Activated CD8-positive, alpha-beta memory T cell treated with anti-CD3 and anti-CD28 coated beads for 24 hours (primary cell): ENCODE measurements at places on chromosomes 2 and 18.

- DNase-seq, result no peak
Observed at GRCh38 chr18:9133225-9133624, 3.4 kb upstream of the ANKRD12 start.

DNA sequence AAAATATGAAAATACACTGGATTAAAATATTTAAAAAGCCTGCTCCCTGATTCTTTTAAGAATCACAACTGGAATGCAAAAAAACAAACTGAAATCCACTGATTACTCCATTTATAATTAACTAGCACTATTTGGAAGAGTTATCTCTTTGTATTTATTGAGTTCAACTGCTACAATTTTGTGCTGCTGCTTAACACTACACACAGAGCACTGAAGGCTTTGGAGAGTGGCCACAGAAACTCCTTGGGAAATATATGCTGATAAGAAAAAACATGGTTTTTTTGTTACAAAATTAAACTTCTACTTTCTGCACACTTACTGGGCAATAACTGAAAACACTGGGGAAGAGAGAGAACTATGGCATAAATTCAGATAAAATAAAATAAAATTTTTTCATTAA, 19.8 kb upstream of the BZW1 start:
- DNase-seq, result no peak

DNA sequence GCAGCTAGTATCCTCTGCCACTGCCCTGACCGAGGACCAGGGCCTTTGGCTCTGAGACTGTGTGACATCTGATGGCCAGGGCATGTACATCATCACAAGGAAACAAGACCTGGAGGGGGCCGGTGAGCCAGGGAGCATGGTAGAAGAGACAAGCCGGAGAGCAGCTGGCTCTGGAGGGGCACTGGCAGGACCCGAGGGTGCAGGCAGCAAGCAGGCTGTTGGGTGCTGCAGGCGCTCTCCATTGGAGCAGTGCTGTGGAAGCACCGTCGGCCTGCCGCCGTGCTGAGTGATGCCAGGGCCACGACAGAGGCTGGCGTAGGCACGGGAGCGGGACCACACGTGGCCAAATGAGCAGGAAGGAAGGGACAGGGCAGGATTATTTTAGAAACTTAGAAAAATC, 335.2 kb downstream of the GBX2 start:
- DNase-seq, result no peak

DNA sequence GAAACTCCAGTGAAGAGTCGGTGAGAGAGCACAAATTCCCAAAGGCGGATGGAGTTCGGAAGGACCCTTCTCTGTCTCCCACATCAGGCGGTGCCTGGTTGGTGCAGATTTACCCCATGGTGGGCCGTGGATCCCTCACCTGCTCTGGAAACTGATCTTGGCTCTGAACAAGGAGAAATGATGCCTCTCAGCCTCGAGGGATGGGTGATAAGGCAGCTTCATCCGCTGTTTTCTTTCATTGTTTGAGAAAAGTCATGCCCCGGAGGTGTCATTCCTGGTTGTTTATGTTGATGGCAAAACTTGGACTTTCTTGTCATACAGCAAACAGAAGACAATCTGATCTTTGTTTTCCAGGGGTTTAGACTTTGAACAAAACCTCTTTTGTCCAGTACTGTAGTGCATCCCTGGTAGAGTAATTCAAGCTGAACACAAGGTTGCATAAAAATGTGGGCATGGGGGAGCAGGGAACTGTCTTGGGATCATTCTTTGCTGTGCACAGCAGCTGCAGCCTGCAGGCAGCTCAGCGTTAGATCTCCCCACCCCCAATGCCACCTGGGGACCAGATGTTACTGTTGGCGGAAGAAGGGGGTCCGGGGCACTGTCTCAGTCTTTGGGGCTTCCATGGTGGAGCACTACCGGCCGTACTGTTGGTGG, 81.3 kb downstream of the NFATC1 start:
- DNase-seq, result no peak

DNA sequence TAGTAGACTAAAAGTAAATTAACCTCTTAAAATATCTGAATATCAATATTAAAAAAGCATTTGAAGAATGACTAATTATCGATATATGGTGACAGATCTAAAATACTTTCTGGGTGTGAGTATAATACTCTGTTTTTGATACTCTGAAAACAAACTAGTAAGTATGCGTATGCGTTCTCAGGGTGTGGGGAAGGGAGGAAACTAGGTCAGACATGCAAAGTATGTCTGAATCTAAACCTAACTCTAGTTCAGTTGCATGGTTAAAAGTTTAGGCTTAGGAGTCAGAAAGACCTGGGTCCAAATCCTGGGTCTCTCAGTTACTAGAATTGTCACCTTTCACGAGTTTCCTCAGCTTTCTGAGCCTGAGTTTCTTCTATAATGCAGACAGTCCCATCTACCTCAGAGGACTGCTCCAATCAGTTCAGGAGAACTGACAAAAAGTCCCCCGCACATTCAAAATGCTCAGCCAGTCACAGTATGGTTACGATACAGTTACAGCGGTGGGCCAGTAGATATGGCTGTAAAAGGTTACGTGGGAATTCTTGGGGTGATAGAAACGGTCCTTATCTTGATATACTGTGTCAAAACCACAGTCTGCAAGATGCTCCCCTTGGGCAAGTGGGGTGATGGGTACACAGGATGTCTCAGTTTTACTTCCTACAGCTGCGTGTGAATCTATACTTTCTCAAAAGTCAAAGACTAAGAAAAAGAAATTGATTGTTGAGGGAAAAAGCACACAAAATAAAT, 29.2 kb downstream of the UNC50 start:
- peak; percentile 69 for DNase-seq

GRCh38 chr2:224432003-224432579, 30.2 kb upstream of the FAM124B start:
- DNase-seq, result no peak

DNA sequence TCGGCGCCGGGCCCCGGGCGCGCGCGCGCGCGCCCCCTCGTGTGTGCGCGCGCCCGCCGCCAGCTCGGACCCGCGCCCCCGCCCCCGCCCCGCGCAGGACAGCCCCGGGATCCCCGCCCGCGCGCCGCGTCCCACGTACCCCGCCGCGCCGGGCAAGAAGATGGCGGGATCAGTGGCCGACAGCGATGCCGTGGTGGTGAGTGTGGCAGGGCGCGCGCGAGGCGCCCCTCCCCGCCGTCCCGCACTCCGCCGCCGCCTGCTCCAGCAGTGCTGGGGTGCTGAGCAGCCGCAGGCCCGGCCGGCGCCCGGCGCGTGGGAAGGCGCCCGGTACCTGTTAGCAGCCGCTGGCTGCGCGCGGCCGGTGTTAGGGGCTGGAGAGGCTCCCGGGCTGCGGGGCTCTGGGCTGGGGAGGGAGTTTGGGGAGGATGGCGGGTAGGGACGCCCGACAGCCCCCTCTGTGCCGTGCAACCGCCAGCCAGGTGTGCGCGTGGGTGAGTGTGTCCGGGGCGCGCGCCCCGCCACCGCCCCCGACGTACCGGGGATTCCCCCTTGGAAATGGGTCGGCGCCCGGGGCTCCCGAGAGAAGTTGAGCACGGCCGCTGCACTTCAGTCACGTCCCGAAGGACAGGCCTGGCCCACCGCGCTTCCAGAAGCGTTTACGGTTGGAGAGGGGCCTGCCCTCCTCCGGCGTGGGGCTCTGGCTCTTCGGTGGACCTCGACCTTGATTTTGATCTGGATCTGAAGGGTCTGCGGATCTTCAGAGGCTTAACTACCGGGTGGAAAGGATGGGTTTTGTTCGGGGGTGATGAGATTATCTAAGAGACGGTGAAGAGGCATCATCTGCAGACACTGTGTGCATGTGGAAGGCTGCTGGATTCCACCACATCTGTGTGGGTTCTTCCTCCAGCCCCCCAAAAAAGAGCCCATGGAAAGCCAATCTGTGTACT, 697 bp downstream of the LGALSL start:
- no peak for DNase-seq

DNA sequence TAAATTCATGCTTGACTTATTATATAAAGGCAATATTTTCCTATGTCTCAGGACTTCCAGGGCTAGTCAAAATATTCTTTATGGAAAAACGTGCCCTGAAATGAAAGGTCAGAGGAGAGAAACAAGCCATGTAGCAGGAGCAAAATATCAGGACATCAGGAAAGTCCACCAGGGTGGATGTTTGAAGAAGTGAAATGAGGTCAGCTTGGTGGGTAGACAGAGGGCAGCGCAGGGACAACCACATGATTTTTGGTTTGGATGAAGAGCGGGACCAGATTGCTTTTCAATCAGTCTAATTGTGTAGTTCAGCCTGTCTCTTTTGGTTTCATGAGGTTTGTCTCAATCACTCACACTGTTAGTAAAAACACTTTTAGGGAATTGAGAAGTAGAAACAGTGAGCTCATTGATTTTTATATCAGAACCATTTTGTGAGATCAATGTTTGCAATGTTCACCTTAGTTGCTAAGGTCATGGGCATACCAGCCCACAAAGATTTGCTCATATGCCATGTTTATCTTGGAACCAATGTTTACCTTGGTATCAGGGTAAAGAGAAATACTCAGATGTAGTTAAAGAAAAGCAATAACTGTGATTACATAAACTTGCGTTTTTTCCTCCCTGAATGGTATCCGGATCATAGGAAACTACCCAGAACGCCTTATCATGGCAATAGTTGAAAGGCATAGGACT, 32.1 kb downstream of the GKN2 start:
- DNase-seq, result no peak

DNA sequence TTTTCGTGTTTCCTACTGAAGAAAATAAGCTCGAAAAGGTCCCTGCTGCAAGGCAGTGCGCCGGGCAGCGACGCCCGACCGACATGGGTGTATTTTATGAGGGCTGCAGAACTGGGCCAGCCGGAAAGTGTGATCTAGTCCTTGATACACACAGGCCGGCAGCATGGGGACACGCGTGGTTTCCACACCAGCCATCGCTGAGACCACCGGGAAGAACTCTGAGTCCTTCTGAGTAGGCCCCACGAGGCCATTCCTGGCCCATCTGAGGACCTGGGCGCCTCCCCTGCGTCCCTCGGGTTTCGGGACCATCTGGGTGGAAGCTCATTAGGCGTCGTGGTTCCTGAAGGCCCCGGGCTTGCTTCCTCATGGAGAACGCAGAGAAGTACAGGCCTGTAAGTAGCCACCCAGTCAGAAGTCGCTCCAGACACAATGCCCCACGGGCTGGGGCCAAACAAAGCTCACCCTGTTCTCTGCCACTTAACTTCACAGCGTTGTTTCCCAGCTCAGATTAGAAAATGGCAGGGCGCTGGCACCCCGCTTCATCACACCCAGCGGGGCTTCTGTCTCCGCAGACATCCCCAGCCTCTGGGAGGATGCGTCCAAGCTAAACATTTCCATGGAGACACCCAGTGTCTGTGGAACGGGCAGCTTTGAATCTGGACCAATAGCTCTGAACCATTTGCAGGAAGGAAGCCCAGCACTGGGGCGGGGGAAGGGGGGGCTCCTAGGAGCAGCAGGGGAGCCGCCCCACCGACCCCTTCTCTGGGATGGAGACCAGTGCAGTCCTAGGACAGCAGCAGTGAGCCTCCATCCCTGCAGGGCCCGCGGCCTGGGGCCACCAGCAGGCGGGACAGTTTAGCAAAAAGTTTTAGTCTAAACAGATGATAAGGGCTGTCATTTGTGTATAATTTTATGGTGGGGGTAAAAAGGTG, 2.4 kb downstream of the NFATC1 start:
- DNase-seq, result no peak

DNA sequence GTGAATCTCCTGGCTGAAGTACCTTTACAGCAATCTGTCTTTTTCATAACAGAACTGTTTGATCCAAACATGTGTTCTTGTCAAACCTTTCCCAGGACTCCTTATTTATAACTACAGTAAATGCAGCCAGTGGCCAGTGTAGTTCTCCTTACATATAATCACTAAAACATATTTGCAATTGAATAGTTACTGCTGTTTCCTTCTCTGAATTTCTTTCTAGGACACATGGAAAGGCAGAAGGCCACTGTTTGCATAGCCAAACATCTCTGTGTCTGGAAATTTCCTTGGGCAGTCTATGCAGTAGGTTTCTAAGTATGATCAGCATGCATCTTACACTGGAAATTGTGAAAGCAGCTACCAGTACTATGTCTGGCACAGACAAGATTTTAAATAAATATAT, 57.4 kb upstream of the COL3A1 start:
- no peak for DNase-seq

DNA sequence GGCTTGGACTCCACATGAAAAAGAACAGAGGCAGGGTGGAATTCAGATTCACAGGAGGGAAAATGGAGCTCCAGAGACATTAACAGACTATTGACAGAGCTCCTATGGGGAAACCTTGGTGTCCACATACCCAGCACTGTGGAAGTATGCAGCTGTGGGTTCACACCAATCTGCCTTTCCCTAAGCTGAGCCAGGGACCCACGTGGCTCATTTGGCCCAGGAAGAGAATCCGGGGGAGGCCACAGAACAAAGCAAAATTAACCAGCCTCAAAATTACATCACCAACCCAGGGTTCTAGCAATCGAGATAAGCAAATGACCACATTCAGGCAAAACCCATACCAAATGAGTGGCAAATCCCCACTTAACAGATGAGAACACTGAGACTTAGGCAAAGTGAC, 105.8 kb upstream of the TWIST2 start:
- no peak for DNase-seq

DNA sequence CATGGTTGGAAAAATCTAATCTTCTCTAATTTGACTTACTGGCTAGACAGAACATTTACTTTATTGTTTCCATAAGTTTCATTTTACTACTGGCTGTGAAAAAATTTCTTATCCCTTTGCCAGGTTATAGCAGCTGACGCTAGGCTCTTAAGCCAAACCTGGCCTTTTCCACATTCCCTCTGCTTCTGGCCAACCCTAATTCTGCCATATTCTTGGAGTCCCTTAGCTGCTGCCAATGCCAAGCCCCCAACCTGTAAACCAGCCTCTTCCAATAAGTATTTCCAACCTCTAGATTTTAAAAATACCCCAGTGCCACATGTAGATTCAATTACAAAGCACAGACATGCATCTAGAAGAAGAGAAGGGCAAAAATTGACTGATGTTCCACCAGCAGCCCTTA, 452.3 kb upstream of the MEX3C start:
- DNase-seq, result no peak

DNA sequence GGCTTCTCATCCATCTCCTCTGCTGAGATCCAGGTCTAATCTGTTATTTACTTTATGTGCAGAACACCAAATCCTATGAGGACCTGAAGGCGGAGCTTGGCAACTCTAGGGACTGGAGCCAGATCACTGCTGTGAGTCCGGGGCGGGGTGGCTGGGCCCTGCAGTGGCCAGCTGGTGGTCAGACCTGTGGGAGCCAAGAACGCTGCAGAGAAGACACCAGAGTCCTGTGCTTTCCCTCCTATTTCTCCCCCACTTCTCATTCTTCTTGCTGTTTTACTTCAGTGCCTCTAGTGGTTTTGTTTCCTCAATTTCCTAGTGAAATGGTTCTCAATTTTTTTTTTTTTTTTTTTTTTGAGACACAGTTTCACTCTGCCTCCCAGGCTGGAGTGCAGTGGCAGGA, 19.7 kb downstream of the VIL1 start:
- no peak for DNase-seq

GRCh38 chr18:4157352-4157751, 297.8 kb downstream of the DLGAP1 start:
- no peak for DNase-seq

GRCh38 chr18:77093067-77093430, 39.5 kb downstream of the MBP start:
- DNase-seq, result no peak
